ENCODE measurements at places on chromosomes 13 and 19.

DNA sequence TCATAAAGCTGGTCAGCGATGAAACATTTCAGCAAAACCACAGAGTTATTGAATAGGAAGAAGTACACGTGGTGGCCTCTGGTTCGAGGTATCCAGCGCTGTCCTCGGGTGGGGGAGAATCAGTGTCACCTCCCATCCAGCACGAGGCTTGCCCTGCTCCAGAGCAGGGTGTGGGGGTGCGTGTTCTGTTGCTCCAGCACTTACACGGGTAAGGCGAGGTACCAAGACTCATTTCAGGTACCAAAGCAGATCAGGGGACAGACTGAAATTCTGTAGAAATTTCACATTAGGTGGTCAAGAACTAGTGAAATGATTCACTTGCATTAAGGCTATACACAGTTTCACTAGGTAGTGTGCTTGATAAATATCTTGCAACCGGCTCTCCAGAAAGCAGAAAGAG, 164.2 kb upstream of the SOX1 start:
- no peak for DNase-seq

GRCh38 chr19:8611391-8611876, 919 bp upstream of the ADAMTS10 start:
- DNase-seq, result peak; percentile 59

- DNase-seq, result no peak
These were observed 335.2 kb downstream of the MYO16 start for GRCh38 chr13:108964606-108965005.

DNA sequence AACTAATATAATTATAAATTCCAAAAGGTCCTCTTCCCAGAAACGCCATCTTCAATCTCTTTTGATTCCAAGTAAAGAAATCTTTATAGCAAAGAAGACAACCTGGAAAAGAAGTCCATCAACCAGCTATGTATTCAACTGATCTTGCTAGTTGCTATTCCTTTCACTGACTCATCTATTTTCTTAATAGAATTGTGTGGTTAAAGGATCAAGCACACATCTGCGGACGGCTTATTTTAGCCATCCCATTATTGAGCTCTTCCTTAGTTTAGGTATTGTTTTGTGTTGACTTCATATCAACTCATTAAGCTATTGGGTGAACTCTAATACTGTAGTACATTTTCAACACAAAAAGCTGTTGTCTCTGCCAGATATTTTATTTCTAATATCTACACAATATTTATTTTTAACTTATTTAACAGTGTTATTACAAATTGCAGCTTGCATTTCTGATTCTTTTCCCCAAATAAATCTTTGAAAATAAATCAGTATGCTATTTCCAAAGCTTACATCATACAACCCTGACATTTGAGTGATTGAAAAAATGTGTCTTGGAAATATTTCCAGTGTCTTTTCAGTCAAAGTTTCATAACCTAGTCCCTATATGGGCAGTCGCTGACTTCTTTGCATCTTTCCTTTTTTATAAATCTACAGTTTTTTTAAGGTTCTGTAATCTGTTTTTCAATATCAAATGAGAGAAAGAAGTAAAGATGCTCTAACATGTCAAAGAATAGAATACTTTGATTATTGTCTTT, 158.8 kb upstream of the SPRY2 start:
- no peak for DNase-seq

- no peak for DNase-seq
These were observed 926 bp downstream of the ZNF587 start for GRCh38 chr19:57850553-57851017.

DNA sequence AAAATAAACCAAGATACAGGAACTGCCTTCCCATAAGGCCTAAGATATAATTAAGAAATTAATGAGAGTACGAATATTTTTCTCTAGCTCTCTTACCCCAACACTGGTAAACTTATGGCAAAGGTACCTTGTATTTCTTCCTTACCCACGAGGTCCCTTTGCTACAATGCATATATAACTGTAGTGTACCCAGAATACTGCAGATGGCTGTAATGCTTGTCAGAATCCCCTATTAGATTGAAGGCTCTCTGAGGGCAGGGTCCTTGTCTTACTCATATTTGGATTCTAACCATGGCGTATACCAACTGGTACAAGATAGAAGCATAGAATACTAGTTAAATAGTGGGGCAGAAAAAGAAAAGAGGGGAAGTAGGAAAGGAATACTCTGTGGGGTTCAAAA, 15.1 kb downstream of the SLC25A30 start:
- DNase-seq, result no peak

DNA sequence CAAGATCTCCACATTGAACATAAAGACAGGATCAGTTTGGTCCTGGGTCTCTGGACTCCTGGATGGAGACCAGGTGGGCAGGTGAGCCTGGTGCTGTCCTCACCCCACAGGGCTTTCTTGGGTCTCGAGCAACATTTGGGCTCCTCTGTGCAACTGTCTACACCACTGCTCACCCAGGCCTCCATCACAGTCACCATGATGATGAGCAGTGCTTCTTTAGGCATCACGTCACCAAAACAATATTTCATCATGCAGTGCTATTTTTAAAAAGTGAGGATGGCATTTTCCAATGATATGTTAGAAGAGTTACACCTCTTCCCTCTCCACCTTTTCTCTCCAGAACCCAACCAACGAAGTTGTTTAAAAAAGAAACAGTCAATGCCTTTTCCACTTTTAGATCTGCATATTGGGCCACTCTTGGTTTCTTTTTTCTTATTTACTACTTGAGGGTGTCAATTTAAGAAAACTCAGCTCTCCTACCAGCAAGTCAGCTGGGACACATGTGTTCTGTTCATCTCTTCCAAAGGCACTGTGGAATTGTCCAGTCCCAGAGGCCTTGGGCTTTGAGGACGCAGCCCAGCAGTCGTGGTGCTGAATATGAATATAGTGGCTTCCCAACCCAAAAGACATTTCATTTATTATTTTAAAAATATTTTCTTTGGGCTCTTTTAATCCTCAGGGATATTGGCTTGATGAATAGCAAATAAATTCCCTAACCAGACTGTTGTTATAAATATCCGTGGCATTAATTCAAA, 405.7 kb downstream of the KCNRG start:
- DNase-seq, result no peak

DNA sequence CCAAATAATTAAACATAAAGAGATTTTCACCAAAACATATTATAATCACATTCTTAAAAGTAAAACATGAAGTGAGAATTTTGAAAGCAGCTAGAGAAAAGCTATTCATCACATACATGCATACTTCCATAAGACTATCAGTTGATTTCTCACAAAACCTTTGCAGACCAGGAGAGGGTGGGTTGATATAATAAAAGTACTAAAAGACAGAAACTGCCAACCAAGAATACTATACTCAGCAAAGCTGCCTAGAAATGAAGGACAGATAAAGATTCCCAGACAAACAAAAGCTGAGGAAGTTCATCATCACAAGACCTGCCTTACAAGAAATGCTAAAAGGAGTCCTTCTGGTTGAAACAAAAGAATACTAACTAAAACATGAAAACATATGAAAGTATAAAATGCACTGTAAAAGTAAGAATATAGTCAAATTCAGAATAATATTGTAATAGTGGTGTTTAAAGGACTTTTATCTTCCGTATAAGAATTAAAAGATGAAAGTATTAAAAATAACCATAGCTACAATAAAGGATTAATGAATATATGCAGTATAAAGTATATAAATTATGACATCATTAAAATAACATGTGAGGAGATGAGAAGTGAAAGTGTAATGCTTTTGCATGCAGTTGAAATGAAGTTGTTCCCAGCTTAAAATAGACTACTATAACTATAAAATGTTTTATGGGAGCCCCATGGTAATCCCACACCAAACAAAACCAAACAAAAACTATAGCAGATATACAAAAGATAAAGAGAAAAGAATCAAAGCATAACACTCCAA, 76.2 kb downstream of the RXFP2 start:
- DNase-seq, result no peak

DNA sequence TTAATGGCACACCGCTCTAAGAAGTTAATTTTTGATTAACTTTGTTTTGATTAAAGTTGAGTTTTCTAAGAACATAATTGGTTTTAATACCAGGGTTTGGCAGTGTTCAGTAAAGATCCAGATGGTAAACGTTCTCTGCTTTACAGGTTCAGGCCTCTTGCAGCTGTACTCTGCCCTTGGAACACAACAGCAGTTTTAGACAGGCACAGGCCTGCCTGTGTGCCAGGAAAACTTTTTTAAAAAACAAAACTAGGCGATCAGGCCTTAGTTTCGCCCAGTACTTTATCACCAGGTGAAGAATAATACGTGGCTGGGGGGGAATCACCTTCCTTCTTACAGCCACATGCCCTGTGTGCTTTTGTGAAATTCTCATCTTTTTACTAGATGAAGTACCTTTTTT, 38.0 kb upstream of the TEX29 start:
- no peak for DNase-seq

DNA sequence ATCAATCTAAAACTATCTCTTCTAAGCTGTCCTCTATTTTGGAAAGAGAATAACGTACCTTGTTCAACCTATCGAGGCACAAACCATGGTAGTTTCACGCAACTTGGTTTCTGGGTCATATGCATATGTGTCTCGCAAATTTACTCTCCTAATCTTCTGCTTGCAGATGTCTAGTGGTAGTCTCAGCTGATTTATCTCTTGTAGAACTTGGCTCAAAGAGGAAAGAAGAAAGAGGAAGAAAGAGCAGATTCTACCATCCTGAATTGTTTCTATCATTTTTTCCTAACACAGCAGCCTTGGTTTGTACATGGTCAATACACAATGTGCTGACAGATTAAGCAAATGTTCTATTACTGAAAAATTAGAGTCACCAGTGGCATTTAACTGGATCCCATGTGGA, 282.3 kb downstream of the SPRY2 start:
- DNase-seq, result no peak

DNA sequence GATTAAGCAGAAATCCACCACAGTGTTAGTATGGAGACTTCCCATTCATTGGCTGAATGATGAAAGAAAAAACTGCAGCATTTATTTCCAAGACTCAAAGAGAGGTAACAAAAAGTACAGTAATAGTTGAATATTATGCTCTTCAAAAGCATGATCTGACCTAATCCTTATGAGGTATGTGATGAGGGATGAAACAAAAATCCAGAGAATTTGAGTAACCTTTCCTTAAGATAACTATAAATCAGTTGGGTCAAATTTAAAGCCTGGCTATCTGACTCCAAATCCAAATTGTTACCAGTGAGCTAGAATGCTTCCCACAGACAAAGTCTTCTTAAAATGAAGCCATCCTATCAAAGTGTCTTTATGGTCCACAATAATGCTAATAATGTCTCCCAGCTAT, 38.1 kb downstream of the NUFIP1 start:
- no peak for DNase-seq

DNA sequence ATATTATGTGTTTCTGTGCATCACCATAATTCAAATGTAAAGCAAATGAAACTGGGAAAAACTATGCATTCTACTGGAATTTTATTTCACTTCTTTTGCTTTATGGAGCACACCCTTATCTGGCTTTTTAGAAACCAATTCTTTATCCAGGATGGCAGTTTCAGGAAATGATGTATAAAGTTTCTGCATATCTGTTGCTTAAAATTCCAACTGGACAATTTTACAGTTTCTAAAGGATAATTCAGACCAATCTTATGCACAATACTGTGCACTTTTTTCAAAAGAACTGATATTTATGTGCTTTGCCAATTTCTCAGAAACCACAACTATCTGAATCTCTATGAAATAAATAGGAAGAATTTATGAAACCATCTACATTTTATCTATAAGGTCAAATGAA, 246.5 kb upstream of the MIR17HG start:
- DNase-seq, result no peak

GRCh38 chr19:29965492-29965891, 23.5 kb downstream of the URI1 start:
- no peak for DNase-seq

GRCh38 chr13:27360562-27360961, 63.9 kb upstream of the GTF3A start:
- DNase-seq, result no peak

All from right hindlimb (tissue), 1 donor.